ENCODE measurements at places on chromosomes 1 and 21.

GRCh38 chr1:44264451-44264771 lies 51.1 kb downstream of the DMAP1 start:
- DNase-seq, result no peak

- no peak for DNase-seq
Observed at GRCh38 chr1:234774971-234775370, 165.0 kb upstream of the IRF2BP2 start.

- DNase-seq, result no peak
Observed at GRCh38 chr1:95169548-95169947, 52.4 kb downstream of the TLCD4 start.

DNA sequence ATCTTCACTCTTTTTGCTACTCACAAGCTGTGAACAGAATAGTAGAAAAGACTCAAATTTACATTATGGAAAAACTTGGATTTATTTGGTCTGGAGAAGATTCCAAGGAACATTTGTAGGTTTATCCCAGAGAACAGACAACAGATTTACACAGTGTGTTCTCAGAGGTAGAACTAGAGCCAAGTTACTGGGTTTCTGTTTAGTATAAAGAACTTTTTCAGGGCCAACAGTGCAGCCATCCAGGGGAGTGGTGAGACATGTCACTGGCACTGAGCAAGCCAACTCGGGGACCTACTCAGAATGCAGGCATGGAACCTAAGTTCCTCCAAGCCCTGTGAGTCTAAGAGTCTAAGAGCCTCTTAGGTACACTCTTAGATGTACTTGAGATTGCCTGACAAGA lies 142.6 kb downstream of the OMA1 start:
- no peak for DNase-seq

DNA sequence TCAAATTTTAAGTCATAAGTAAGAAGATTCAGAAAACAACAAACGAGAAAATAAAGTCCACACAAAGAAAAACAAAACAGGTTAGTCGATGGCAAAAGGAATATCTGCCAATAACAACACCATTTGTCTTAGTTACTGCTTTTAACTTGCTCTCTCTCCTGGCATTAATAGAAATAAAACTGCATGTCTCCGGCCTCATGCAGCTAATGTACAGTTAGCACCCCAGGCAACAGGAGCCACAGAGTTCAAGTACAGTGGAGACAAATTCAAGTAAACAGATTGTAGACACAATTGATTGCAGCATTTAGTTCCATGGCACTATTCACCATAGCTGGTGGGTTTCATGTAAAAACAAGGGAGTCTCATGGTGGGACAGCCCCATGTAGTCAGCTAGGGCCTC lies 33.5 kb downstream of the SUSD4 start:
- DNase-seq, result no peak

DNA sequence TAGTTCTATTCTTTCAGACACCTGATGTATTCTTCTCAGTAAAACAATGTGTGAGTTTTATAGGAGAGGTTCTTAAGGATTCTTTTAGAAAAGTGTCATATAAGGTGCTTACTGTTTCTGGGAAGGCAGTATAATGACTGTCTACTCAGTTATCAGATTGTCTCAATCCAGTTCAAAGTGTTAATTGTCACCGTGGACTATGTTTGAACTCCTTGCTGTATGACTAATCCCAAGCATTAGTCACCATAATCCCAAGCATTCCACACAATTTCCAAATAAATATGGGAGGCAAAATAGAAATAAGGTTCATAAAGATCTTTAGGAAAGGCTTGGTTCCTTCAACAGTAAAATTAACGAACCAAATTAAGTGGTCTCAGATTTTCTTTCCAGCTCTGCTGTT lies 342.1 kb upstream of the NR5A2 start:
- no peak for DNase-seq

DNA sequence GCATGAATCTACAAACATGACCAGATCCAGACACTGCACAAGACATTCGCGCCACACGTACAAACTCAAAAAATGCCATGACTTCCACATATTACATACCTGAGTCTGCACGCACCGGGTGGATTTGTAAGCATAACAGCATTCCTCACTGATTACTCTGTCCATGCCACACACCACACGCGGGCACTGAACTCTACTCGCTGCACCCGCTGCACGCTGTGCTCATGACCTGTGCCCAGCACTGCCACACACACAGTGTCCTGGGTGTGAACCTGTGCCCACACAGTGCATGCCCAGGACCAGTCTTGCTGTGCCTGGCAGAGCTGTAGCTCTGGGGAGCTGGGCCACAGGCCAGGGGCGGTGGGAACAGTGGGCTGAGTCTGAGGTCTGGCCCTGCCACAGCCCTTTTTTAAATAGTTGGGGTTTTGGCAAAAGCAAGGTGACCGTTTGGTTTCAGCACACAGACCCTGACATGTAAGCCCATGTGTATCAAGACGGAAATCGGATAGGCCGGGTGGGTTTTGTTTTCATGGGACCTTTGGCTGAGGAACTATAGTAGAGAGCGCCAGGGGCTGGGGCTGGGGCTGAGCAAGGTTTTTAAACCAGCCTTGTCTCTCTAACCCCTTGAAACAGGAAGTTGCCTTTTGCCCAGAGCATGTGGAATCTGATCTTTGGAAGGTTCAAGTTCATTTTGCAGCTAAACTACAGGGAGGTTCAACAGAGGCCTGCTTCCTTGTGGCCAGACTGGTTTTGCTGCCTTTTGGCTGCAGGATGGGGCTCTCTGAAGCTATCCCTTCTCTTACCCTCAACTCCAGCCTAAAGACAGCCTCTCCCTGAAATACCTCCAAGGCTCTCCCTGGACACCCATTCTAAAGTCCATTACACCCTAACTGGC lies 12.3 kb upstream of the GOLT1A start:
- no peak for DNase-seq

DNA sequence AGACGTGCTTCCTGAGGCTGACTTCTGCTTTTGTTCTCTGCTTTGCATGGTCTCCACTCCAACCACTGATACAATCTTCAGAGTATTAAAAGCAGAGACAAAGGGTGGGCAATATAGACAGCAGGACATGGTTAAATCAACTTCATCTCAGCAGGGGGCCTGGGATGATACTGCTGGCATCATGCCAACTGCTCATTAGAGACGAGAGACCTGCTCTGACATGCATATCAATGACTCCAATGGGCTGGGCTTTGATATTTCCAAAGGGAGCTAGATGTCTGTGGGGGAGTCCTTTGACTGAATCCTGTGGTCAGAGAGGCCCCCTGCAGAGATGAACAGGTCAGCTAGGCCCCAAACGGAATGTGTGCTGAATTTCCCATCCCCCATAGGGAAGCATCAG lies 106.6 kb downstream of the ACTL8 start:
- no peak for DNase-seq

DNA sequence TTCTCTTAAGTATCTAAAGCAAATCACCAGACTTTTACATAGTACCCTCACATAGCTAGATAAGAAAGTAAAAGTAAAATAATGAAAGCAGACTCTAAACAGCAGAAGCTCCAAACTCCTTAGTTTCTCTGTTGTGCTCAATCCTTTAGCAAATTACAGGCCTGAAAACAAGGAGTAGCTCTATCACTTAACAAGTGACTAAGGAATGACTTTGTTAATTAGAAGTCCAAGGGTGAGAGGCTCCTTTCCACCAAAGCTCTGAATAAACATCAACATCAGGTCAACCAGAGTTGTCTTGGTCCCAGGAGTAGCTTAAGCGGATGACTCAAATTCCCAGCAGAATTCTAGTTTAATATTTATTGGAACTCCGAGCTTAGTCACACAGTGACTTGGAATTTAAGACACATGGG lies 5.9 kb downstream of the NRIP1 start:
- no peak for DNase-seq

GRCh38 chr1:24420547-24420946 lies 4.9 kb downstream of the NIPAL3 start:
- no peak for DNase-seq

GRCh38 chr1:9093091-9093490 lies 23.7 kb upstream of the SLC2A5 start:
- DNase-seq, result no peak

- DNase-seq, result no peak
Observed at GRCh38 chr1:176719447-176719846, 256.5 kb downstream of the PAPPA2 start.

GRCh38 chr1:230066031-230066430 lies 1.0 kb upstream of the GALNT2 start:
- DNase-seq, result no peak

DNA sequence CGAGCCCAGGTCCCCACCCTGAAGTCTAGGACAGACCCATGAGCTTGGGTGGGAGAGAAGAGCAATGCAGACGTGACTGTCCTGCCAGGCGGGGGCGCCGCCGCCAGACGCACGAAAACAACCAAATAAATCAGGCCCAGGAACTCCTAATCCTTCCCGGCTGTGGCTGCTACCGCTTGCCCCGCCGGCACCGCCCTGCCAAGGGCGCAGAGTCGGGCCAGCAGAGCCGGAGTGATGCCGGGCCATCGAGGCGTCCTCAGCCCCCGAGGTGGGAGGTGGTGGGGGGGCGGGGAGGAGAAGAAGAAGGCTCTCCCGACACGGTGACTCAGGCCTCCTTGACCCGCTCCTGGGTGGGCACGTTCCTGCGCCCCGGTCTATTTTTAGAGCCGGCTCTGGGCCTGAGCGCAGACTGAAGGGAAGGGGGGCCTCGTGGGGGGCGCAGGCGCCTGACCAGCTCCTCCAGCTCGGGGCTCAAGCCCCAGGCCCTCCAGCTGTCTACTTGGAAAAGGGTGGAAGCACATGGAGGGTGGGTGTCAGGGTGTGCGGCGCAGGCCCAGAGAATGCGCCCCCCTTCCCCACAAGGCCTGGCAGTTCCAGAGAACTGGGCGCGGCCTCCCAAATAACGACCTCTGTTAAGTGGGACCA lies 10.7 kb upstream of the COL16A1 start:
- DNase-seq, result no peak

DNA sequence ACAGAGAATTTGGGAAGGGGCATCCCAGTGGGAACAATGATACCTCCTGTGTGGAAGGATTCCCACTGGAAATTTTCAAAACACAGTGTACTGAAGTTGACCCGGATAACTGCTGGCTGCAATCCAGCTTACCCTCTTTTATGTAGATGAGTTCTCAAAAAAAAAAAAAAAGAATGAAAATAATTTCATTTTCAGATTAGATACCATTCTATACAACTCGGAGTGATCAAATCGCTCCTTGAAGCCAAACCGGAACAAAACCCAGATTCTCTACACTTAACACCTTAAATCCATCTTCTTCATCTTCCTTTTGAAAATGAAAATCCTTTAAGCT lies 69.1 kb downstream of the KAZN start:
- no peak for DNase-seq

DNA sequence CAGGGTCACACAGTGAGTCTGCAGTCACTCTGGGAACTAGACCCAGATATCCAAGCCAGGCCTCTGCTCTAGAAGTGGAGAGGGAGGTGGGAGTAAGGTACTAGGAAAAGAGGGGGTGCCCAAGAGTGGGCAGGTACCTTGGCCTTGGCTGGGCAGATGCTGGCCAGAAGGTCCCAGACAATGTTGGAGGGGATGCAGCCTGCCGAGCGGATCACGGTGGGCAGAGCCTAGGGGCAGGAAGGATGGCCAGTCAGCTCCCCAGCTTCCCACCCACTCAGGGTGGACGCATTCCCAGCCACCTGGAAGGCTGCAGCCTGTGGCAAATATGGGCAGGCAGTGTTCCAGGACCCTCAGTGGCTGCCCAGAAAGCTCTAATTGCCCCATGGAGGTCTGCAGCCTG lies 23.3 kb downstream of the SPOCD1 start:
- DNase-seq, result no peak

- no peak for DNase-seq
Observed at GRCh38 chr1:54487571-54488050, 60.4 kb upstream of the ACOT11 start.

DNA sequence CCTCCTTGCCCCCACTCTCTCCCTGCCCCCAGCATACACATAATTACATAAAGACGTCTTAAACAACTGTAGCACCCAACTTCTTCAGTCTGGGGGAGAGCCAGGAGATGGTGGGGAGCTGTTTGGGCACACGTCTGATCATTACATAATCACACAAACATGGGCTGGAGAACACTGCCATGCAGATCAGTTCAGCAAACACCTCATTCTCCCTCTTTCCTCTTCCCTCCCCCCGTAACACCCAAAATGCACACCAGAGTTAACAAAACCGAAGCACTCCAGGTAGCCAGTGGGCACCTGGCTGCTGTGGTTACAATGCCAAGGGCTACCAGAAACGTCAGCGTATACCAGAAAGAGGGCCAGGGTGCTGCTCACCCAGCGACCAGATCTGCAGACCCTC lies 1.6 kb downstream of the HIVEP3 start:
- DNase-seq, result no peak

All from effector CD4-positive, alpha-beta T cell (primary cell).